ENCODE measurements at places on chromosomes 13 and 19. TPM values are rescaled to one million over a fixed set of nuclear protein-coding genes. Genes with fewer than 3 reads are reported as not detected.

The SERPINE3 gene
- 0.04 TPM for total RNA-seq

The DIRAS1 gene
- not detected for total RNA-seq

The KLF1 gene
- not detected for total RNA-seq

The GPR12 gene
- not detected for total RNA-seq

The RDH8 gene
- not detected for total RNA-seq

The DAND5 gene
- not detected for total RNA-seq

The RAB8A gene
- total RNA-seq: 44.4 TPM

The ARHGAP33 gene
- total RNA-seq: 0.94 TPM

Data from hair follicular keratinocyte (primary cell).